Heart right ventricle (tissue), 16 donors: ENCODE measurements at places on chromosomes 5 and 9.

DNA sequence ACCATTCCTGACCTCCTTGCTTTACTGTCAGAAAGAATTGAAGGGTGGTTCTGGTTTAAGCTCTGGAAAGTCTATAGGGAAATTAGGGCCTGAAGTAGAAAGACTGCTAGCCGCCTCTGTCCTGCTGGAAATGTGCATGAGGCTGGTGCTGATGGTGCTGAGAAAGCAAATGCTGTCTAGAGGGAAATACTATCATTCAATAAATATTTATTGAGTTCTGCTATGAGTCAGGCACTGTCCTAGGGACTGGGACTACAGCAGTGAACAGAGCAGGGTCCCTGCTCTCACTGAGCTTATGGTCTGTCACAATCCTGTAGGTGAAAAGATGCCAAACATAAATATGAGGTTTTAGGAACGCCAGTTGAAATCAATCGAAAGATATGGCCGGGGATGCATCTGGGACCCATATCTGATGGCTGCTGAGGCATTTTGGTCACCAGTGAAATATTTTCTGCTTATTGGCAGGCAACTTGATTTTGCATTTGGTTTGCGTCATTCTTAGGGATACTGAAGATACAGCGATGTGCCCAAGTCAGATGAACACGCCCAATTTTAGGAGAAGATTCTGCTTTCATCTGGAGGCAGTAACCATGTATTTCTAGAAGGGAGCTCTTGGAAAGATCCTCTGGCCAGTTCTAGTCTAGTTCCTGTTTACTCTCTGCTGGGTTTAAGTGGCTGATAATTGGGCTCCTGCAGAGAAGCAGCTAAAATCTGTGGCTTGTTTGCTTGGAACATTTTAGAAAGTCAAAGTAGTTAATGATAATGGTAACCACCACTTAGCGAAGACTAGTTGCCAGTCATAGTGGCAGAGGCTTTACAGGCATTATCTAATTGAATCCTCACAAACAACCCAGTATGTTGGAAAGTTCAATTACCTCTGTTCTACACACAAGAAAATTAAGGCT is 73.3 kb downstream of the INSYN2B start:
- DNase-seq, result no peak

DNA sequence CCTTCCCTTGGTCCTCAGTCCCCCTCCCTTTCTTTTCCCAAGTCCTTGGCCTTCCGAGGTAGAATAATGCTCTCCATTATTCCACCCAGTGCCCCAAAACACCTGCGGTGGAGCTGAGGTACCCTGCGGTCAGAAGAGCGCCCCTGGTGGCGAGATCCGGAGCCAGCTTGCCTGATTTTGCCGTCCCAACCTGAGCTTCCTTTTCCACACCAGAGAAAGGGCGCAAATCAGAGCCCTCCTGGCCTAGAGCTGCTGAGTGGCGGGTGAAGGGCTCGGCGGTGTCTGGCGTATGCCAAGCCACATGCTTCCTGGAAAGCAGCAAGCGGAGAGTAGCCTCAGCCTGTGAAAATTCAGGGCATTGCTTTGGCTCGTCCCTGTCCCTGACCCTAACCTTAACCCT is 21.1 kb upstream of the CARTPT start:
- peak; percentile 21 for DNase-seq

DNA sequence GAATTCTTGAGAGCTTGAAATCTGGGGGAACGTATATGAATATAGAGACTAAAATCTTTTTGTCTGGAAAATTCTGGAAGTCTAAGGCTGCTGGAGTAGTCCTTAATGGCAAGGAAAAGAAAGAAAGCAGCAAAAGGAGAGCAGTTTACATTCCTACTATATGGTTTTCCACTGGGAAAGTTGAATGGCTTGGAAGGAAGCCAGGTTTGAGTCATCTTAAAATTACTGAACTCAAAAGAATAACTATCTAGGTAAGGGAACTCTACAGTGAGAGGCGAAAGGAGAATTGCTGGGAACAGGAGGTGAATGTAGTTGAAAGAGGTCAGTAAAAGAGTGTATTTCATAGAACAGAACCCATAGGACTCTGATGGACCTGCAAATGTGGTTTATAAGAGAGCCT is 258.1 kb upstream of the EDIL3 start:
- DNase-seq, result no peak

DNA sequence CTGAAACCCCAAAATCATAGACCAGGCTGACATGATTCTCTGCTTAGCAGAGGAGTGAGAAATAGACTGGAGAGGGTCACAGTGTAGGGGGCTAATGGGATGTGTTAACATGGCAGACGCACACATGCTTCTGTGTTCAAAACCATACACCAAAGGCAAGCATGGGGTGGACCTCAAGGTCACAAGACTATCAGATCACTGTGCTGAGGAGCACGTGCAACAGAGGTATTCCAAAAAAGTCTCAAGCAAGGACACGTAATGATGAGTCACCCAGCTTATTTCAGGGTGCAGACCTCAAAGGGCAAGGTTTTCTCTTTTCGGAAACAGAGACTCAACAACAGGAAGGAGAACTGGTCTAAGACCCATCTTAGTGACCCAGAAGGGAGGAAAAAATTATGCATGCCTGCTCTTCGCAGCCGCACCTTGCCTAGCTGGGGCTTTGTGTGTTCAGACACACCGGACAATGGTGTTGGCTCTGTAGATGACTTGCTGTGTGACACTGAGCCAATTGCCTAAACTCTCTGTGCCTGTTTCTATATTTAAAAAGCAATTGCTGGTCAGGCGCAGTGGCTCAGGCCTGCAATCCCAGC is 20.3 kb downstream of the WHRN start:
- DNase-seq, result no peak

DNA sequence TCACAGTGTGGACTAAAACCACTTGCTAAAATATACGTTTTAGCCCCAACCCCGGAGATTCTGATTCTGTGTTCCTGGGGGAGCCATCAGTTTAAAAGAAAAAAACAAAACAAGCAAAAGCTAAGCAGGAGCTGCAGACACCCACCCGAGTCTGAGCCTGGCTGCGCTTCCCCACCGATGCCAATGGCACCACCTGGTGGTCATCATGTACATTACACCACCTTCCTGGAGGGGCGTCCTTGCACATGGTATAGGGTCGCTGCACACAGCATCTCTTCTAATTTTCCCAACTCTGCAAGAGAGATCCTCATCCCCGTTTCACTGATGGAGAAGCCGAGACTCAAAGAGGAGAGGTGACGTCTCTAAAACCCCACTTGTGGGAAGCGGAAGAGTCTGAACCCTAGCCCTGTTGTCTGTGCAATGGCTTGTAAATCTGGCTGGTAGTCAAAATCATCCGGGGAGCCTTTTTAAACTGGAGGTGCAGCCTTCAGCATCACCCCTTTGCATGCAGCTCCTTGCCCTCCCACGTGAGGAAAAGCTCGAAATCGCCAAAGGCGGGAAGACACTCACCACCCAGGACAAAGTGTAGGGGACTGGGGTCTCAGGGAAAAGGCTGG is 23.1 kb upstream of the CNOT6 start:
- no peak for DNase-seq

DNA sequence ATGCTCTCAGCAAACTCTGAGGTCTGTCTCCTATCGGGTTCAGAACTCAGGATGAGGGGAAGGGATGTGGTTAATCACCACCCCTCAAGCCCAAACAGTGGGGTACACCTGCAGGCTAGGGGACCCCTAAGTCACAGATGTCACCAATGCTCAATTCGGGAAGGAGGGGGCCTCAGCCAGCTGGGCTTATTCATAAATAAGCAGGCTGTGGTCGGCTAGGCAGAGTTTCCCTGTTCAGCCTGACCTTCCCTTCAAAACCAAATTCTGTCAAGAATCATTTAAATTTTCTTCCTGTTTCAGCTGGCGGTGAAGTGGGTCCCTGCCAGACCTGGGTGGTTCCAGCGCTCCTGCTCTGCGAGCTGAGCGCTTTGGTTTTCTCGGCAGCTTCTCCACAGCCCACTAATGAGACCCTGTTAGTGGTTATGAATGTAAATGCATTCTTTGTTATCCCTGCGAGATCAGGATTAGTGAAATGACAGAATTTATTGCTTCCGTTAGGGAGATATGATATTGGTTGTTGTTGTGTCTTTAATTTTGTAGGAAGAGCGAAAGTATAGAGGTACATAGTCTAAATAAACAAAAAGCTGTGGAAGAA is 68.3 kb downstream of the AK8 start:
- no peak for DNase-seq

DNA sequence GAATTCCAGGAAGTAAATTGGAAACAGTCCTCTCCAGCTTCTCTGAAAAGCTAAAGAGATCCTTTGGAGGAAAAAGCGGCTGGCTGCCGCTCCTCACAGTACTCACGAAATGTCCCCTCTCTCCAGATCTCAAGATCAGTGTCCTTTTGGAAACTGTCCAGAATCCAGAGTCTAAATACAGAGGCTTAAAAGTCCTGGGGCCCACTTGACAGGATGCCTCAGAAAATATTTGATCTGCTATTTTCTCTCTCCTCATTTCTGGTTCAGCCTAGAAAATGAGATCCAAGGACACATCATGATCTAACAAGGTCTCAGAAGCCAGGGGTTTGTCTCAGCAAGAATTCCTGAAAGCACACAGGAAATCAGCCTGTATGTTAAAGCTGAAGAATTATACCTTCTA is 7.2 kb downstream of the C1QTNF2 start:
- DNase-seq, result no peak

GRCh38 chr5:139755892-139756671 is 39.5 kb upstream of the PSD2 start:
- DNase-seq, result no peak

DNA sequence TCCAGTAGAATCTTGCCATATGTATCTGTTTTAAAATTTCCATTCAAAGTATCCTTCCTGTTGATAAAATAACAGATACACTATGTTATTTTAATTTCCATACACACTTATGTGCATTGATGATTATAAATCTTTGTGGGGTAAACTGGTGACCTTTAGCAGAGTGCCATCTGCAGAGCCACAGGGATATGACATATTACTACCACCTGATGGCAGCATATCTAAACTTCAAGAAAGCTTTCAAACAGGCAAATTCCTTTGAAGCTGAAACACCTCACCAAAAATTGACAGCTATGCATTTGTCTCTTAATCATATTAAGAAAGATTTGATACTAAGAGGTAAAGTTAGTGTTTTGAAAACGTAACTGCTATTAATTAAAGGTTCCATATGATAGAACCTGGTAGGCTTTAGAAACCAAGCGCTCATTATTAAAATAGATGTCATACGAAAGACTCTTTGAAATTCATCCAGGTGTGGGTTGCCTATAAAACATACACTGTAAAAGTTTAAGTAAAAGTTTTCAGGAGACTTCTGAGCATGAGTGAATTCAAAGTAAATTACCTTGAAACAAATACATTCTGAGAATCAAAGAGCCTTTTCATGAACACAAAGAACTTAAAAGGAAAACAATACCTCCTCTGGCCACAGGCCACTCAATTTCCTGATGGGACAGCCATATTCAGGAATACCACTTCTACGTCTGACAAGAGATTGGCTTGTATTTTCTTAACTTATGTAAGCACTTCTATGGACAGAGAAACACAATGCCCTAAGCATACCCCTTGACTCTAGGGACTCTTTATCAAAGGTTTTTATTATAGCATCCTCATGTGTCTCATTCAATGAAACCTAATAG is 93.3 kb downstream of the KIAA0825 start:
- no peak for DNase-seq

GRCh38 chr9:36788534-36788933 is 215.8 kb downstream of the MELK start:
- DNase-seq, result no peak

DNA sequence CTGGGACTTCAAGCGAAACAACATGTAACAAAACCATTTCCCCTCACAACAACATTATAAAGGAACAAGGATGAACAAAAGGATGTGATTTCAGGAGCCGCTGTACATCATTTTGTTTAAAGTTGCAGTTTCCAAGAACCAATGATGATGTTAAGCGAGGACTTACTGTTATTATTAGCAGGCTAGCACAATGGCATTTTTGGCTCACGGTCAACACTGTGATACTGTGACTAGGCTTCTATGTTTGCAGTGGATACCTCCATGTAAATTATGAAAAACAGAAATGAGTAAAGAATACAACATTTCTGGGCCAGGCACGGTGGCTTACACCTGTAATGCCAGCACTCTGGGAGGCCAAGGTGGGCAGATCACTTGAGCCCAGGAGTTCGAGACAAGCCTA is 113.0 kb downstream of the AUH start:
- peak; percentile 55 for DNase-seq

DNA sequence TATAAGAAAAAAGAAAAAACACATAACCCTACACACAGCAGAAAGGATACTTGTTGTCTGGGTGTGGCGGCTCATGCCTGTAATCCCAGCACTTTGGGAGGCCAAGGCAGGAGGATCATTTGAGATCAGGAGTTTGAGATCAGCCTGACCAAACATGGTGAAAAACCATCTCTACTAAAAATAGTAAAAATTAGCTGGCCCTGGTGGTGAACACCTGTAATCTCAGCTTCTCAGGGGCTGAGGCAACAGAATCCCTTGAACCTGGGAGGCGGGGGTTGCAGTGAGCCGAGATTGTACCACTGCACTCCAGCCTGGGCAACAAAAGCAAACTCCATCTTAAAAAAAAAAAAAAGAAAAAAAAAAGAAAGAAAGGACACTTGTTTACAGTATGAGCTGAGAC is 147.6 kb upstream of the PITX1 start:
- no peak for DNase-seq

GRCh38 chr9:119400606-119401005 is 31.4 kb upstream of the BRINP1 start:
- DNase-seq, result no peak

GRCh38 chr9:92618633-92619225 is 51.2 kb downstream of the IPPK start:
- no peak for DNase-seq

DNA sequence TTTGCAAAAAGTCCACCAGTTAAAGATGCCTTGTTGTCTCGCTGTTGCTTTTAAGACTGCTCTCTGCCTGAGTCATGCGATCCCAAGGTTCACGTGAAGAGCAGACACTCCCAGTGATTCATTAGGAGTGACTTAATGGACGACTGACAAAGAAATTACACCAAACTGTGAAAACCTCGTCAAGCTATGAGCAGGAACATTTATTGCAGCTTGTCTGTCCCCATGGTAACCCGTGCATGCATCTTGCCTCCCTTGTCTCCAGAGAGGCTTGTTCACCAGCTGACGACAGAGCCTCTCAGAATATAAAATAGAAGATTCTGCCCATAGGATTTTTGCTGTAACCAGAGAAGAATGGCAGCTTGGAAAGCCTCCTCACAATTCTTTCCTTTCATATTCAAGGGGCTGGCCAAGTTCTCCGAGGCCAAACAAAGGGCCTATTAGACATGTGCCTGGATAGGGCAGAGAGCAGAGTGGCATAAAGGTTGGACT is 352.7 kb downstream of the SPOCK1 start:
- DNase-seq, result no peak

DNA sequence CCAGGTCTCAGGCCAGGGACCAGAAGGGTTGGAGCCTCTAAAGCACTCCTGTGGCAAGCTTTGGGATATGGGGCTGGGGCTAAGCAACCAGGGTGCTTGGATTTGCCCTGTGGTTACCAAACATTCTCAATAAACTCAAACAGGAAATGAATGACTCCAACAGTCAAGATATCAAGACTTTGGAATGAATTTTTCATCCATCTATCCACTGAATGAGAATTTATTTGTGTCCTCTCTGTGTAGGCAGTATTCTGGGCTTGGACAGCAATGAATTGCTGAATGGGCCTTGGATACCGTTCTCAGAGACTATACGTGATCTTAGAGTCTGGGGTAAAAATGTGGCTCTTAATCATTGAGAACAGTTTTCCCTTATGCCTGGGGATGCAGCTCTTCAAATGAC is 212.5 kb downstream of the DAB2IP start:
- no peak for DNase-seq
